ENCODE measurements at places on chromosomes 12 and 14.

DNA sequence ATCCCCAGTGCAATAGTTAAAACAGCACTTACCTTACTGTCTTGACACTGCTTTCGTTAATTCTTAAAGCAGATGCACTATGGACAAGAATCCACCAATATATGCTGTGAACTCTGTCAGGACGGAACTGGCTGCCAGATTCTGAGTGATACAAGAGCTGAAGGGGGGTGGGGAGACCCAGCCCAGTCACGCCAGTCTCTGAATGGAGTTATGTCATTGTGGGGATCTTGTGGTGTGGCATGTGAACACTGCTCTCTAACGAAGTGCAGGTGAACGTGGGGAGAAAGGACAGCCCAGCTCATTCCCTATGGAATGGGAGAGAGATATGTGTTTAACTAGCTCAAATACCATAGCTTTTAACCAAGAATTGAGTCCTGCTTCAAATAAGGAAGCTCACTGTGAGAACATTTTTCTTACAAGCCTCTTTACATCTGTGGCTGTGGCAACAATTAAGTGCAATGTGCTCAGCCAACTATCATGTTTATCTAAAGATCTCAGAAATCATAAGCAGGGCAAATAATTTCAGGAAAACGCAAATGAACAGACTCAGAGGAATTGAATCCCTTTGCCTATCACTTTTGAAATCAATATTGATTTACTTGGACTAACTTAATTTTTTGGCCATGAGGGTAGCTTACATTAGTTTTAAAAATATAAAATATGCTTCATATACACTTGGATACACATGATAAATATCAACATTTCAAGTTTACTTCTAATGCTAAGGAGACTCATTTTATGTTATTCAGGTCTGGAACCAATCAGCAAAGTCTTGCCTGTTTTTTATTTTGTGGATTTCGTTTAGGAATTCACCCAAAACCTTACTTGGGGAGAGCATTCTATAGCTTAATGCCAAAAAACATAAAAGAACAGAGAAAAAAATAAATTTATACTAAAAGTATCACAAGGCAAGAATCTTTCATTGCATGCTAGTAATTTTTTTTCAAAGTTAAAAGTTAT is at the start of gene LUM:
Gene LUM (minus strand): TSS at position 129 of the 960 bp plus-strand sequence. CDS start 2,515 bp downstream, outside the sequence.
- DNase-seq = no peak

- no peak for DNase-seq
These were observed 1134.4 kb downstream of the GALC start for GRCh38 chr14:86858591-86858990.

DNA sequence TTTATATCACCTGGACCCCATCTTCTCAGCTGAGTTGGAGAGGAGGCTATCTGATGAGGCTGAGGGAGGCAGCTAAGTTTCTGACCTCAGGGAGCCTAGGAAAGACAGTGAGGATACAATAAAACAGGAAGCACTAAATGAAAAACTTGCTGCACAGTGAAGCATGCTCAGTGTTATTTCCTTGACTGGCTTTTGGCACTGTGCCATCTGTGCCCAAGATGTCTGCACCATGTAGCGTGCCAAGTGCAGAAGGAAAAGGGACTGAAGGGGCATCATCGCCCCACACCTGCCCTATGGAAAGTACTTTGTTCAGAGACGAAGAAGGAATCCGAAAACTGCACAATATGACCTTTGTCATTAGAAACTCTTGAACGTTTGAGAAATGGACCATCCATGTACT is 102.7 kb downstream of the ANO4 start:
- no peak for DNase-seq

- DNase-seq = no peak
These were observed 23.5 kb downstream of the IFNG-AS1 start for GRCh38 chr12:68012712-68013111.

GRCh38 chr14:74085828-74086227 is 1.1 kb downstream of the LIN52 start:
- DNase-seq = no peak

GRCh38 chr12:130086797-130087196 is 75.5 kb upstream of the FZD10 start:
- DNase-seq = no peak

GRCh38 chr14:77026930-77027537 is 1.5 kb downstream of the IRF2BPL start:
- no peak for DNase-seq

DNA sequence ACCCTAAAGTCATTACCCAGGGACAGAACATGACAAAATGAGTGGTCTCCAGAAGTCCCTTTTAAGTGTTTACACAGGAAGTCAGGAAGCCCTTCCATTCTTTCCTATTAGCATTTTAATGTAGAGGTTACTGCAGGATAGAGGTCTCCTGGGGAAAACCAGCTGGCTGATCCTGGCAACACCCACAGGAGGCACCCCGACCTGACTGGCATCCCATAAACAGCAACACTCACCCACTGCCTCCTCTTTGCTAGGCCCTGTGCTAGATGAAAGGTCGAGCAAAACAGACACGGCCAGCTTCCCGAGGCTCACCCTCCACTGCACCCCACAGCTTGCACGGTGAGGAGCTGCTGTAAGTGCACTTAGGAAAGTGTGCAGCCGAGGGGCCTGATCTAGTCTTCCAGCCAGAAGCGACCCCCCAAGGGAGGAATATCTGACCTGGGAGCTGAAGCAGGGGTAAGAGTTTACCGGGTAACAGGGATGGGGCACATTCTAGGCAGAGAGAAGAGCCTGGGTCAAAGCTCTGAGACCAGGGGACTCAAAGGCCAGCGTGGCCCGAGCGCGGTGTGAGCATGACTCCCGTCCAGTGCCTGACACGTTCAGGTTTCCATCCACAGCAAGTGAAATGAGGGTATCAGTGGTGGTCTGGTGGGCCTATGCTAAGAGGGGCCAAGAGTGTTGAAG is 9.0 kb downstream of the DAZAP2 start:
- no peak for DNase-seq

- no peak for DNase-seq
These were observed 88.5 kb downstream of the LGMN start for GRCh38 chr14:92659765-92660561.

Data from AG04450 (cell line).